ENCODE measurements at places on chromosomes 2 and 18. TPM values are rescaled to one million over a fixed set of nuclear protein-coding genes. Genes with fewer than 3 reads are reported as not detected.

The CROCC2 gene
- 0.09 TPM for polyA plus RNA-seq

The GKN2 gene
- polyA plus RNA-seq = not detected

The ANKRD30B gene
- 0.24 TPM for polyA plus RNA-seq

DNA sequence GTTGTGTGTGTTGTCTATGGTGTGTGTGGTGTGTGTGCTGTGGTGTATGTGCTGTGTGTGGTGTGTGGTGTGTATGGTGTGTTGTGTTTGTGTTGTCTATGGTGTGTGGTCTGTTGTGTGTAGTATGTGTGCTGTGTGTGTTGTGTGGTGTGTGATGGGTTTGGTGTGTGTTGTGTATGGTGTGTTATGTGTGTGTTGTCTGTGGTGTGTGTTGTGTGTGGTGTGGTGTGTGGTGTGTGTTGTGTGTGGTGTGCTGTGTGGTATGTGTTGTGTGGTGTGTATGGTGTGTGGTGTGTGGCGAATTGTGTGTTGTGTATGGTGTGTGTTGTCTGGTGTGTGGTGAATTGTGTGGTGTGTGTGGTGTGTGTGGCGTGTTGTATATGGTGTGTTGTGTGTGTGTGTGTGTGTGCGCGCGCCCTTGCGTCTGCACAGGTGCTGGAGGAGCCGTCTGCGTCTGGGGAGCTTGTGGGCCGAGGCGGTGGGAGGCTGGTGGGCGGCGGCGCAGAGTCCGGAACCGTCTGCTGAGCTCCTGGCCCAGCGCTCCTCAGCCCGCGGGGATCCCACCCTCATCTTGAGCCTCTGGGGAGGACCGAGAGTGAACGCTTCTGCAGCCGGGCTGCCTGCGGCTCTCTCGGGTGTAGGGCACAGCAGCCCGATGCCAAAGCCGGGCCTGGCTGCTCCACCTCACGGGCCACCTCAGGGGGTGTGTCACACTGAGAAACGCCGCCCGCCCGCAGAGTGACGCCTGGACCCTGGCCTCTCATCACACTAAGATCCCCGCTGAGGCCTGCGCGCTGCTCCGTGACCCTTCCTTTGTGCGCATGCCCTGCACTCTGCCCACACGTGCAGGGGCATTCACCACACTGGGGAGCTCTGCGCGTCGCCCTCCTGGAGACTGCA lies 8.8 kb upstream of the ADI1 start:
- DNase-seq = no peak

- no peak for DNase-seq
Measured at GRCh38 chr2:104976603-104977120, 61.2 kb upstream of the MRPS9 start.

GRCh38 chr2:163698857-163699256 lies 37.0 kb downstream of the FIGN start:
- no peak for DNase-seq

- no peak for DNase-seq
Measured at GRCh38 chr2:102619414-102620319, at the start of gene SLC9A2. Gene SLC9A2 (plus strand): TSS chr2:102619553. CDS start chr2:102619849, 296 bp downstream.

GRCh38 chr18:33802955-33803354 lies 224.9 kb downstream of the ASXL3 start:
- DNase-seq = peak; percentile 24

DNA sequence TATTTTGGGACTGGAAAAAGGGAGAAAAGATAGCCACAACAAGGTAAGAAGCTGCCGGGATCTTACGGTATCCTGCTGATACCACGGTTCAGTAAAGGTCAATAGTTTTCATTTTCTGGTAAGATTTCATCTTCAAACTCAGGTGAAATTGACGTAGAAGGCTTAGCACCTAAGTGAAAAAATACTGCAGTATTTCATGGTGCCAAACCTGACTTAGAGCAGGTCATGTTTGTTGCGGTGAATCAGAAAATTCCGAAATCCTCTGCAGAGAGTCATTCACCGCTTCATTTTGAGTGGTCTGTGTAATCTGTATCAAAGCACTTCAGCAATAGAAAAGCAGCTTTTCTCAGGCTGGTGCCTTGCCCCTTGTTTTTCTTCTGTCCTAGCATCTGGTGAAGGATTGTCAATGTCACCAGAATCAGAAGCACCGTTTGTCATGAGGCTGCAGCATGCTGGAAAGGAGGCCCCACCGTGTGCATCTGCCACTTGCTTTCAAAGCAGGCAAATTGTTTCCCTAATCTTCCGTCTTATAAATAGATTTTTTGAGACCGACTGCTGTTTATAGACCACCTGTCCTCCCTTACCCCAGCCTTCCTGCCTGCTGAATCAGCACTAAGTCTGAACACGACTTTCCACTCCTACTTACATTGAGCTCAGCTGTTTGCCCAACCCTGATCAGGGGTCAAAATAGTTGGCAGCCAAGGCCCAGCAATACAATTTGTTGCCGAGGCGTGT lies 156.3 kb downstream of the EML6 start:
- no peak for DNase-seq

DNA sequence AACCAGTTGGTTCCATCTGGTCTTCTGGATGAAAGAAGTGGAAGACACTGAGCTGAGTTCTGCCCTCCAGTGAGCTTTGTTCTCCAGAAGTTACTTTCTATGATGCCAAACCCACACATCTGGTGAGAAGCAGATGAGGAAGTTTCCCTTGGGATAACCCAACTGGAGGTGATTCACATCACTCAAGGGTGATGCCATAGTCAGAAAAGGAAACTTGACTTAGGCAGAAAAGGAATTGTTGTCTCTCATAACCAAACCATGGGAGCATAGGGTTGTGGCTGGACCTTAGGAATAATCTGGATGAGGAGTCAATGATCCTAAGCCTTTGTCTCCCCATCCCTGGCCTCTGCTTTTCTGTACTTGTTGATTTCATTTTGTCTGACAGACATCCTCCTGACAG lies 43.7 kb downstream of the CDC42EP3 start:
- no peak for DNase-seq

DNA sequence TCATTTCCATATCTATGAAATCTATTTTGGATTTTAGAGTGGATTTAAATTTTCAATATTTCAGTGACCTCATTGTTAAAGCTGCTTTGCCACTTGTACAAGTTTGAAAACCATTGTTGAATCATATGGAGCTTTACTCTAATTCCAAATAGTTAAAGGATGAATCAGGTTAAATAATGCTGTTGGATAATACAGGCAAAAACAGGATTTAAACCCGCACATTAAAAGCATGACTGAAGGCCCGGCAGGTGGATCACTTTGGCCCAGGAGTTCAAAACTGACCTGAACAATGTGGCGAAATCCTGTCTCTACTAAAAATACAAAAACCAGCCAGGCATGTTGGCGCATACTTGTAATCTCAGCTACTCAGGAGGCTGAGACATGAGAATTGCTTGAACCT lies 68.3 kb downstream of the RIF1 start:
- DNase-seq = no peak

DNA sequence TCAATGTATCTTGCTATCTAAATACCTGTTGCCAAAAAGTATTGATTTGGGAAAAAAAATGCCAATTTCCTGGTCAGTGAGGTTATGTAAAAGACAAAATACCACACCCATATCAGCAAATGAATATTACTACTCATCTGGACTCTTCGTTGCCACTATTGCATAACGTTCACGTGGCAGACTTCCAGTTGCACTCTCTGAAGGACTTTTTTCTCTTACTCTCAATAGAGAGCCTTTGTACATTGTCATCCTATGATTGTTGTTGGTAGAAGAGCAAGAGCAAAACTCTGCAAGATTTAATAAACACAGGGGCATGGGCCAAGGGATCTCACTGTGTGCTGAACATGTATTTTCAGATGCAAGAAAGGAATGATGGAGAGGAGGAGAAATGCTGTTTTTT lies 689.8 kb downstream of the MBD2 start:
- DNase-seq = no peak

DNA sequence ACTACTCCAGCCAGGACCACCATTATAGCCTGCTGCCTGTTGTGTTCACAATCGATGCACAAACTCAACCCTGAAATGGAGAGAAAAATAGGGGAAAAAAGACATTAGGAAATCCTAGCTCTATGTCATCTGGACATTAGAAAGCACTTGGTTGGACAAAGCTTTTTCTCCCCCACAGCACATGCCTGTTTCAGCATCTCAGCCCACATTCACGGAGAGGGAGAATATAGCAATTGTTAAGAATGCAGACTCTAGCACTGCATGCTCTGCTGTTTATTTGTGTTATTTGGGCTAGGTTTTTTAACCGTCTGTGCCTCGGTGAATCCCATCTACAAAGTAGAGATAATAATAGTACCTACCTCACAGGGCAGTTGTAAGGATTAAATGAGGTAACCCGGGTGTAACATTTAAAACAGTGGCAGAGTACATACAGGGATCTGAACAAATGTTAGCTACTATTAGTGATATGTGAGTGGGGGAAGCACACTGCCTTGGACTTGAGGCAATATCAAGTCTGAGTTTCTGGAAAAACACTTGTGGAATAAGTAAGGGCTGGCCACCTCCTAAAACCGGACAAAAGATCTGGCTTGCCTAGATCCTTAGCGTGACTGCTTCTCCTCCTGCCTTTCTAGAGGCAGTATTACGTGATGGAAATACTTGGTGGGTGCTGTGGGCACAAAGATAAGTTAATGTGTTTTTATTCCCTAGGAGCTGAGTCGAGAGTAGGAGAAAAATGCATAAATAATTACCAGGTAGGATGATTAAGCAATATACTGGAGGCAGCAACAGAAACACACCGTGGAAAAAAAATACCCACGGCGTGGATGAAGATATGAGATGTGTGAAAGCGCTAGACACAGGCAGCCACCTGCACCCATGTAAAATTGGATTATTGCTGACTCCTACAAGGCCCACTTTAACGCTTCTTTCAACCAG lies 1.0 kb upstream of the PPP1CB start:
- no peak for DNase-seq

DNA sequence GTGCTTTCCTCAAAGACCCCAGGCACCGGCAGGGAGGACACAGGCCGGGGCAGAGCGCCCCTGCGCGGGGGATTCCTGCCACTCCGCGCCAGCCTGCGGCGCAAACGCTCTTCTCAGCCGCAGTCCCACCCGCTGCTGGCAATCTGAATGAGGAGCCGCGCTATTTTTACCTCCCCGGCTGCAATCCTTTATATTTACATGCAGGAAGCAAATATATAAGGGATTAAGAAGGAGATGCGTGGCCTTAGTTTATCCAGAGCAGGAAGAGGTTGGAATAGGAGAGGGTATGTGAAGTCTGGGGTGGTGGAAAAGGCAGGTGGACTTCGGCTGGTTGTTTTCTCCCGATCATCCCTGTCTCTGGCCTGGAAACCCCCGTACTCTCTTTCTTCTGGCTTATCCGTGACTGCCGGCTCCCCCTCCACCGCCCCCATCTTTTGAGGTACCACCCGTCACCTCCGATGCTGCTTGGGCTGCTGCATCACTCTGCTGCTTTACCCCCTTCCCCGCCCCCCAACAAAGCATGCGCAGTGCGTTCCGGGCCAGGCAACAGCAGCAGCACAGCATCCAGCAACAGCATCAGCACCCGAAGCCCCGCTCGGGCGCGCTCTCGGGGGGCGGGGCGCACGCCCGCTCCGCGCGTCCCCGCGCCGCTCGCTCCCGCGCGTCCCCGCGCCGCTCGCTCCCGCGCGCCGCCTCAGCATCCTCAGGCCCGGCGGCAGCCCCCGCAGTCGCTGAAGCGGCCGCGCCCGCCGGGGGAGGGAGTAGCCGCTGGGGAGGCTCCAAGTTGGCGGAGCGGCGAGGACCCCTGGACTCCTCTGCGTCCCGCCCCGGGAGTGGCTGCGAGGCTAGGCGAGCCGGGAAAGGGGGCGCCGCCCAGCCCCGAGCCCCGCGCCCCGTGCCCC lies at the start of gene ADAM23:
TSS of gene ADAM23 (plus strand) at position 700 of the 902 bp plus-strand sequence. CDS start 335 bp downstream, outside the sequence.
- DNase-seq = peak; percentile 7

- no peak for DNase-seq
Measured at GRCh38 chr2:143463719-143464118, 334.5 kb downstream of the ARHGAP15 start.

- no peak for DNase-seq
Measured at GRCh38 chr2:8146132-8147005, 535.5 kb upstream of the ID2 start.

- no peak for DNase-seq
Measured at GRCh38 chr2:196169516-196169915, 1.9 kb downstream of the STK17B start.

DNA sequence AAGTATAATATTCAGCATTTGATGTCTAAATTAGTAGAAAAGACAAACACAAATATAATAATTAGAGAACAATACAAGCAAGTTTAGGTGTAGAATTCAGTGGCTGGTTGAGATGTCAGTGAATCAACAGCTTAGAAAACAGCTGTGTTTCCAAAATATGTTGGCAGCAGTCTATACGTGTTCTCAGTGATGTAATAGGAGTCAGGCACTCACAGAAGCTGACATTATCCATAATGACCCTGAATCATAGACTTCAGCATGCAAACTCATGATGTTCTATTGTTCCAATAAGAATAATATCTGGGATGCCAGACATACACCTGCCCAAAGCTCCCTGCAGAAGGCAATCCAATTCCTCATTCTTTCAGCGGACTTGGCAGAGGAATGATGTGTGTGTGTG lies 164.7 kb downstream of the SLC8A1 start:
- DNase-seq = no peak

DNA sequence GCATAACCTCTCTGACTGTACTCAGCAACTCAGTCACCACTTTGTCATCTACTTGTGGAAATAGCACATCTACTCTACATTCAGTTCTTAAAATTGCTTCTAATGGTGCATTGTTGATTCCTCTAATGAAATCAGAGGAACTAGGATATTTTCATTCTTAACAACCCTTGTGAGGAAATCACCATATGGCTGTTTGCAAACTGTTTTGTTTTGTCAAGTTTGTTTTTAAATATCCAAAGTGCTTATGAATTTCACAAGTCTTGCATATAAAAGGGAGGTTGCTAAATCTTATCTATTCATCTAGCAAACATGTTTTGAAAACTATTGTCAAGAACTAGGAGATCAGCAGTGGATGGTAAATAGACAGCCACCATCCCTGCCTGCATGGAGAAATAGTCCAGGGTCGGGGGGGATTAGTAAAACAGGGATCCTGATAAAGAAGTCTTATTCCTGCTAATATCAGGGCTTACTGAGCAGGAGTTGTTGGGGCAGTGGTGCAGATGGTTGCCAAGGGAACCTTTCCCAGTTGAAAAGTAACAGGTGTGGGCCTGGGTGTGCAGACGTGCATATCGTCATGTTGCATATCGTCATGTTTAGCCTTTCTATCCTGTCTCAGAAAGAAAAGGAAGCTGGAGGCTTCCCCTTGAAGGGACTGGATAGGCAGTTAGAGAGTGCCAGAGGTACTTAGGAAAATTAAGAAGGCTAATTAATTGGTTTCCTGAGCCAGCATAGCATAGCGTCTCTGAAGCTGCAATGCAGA lies 7.5 kb upstream of the MYO3B start:
- peak; percentile 76 for DNase-seq

All from left renal pelvis (tissue), 4 donors.